ENCODE measurements at places on chromosomes 3 and 15.

DNA sequence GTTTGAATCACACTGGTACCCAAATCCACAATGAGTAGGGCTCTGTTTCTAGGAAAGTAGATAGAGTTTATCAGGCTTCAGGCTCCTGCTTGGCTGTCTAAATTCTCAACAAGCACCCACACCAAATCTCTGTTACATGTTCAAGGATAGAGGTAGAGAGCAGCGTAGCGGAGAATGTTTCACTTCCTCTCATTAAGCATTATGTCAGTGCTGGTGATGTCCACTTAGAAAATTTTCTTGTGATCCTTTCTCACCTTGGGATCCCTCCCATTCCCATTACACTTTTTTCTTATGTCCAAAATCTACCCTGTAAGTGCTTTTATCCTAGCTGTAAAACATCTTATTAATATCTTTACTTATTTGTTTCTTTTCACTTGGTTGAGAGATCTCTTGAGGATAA lies 34.7 kb upstream of the GCSAM start:
- DNase-seq, result no peak

- DNase-seq, result no peak
Observed at GRCh38 chr3:71541313-71541712, 42.2 kb downstream of the FOXP1 start.

- no peak for DNase-seq
Observed at GRCh38 chr3:169404520-169404890, 259.0 kb downstream of the MECOM start.

DNA sequence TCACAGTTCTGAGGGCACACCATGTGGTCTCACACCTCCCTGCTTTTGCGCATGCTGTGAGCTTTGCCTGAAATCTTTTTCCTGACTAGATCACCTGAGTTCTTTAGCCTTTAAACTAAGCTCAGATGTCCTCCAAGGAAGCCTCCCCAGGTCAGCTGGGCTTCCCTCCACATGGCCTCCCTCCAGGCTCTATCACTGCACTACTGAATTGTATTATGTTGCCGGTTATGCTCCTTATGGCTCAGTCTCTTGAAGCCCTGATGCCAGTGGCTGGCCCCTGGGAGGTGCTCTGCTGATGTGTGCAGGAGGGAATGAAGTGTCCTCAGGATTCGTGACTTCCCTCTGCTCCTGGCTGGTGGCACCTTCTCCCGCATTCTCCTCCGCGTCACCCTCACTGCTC lies 93.3 kb upstream of the BLM start:
- DNase-seq, result no peak

DNA sequence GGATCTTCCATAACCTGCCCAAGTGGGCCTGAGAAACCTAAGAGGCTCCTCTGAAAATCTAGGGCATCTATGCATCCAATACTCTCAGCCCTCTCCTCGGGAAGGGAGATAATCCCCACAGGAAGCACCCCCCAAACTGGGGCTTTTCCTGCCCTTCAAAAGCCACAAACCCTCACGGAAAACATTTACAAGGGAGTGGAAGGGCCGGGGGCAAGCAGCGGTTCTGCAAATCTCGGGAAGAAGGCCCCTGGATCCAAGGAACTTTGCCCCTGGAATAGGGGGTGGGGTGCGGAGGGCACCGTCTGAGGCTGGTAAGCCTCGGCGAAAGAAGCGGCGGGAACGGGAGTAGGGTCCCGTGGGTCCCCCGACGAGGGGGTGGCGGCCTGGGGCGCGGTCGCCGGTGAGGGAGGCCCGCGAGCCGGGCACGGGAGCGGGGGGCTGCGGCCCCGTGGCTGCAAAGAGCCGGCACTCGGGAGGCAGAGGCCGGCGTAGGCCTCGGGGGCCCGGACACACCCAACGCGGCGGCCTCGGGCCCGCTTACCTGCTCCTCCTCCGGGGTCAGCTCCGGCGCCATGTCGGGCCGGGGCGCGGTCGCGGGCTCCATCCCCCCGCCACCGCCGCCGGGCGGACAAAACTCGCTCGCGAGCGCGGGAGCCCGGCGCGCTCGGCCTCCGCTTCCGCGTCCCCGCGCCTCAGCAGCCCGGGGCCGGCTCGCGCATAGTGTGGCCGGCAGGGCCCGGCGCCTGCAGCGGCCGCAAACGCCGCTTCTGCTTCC lies 755 bp downstream of the PTPN9 start:
- DNase-seq, result no peak

DNA sequence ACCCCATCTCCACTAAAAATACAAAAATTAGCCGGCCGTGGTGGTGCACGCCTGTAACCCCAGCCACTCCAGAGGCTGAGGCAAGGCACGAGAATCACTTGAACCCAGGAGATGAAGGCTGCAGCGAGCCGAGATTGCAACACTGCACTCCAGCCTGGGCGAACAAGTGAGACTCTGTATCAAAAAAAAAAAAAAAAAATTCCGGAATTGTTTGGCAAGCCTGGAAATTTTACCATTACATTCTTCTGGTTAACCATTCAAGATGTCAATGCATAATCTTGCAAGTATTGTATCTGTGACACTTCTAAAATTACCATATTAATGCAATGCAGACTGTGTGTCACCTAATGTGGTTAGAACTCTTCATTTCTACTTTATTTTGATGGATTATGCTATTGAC lies 67.0 kb downstream of the CSNK1G1 start:
- DNase-seq, result no peak

- no peak for DNase-seq
Observed at GRCh38 chr3:8945890-8946600, 17.2 kb downstream of the RAD18 start.

GRCh38 chr3:65728138-65728537 lies 310.6 kb downstream of the MAGI1 start:
- no peak for DNase-seq

- DNase-seq, result no peak
Observed at GRCh38 chr3:71121429-71122167, 461.9 kb downstream of the FOXP1 start.

Data from stimulated activated CD4-positive, alpha-beta T cell treated with anti-CD3 and anti-CD28 coated beads, Interleukin-15, amount 100 ng/mL, for 1 hour (primary cell).